ENCODE measurements at places on chromosomes 7 and 10. TPM values are rescaled to one million over a fixed set of nuclear protein-coding genes. Genes with fewer than 3 reads are reported as not detected.

STEAP1B gene
- total RNA-seq = not detected

RSPH10B gene
- not detected for total RNA-seq

SFTPD gene
- total RNA-seq = not detected

PLAU gene
- 0.41 TPM for total RNA-seq

CPA1 gene
- total RNA-seq = not detected

SHTN1 gene
- total RNA-seq = not detected

ASIC3 gene
- 3.7 TPM for total RNA-seq

TUBAL3 gene
- not detected for total RNA-seq

SHH gene
- total RNA-seq = not detected
